NCI-H187 treated with DMSO at 0.1 percent for 48 hours (cell line): ENCODE measurements at places on chromosomes 5 and 9.
A peak's percentile ranks its signal among the peaks of the same experiment; 100 is the strongest.

DNA sequence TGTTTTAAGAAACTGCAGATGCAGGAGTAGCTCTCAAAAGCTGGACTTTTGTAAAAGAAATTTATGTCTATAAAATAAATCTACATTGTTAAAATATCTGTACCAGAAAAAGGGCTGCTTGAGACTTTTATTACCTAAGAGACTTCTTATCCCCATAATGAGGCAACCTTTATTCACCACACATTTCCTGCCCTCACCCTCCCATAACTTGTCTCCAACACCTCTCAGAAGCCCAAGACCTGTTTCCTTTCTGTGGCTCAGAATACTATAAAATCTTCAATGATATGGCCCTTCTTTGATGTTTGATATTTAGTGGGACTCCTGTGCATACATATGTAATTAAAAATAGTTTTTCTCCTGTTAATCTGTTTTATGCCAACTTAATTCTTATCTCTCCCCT is 141.5 kb upstream of the FER start:
- DNase-seq, result no peak

DNA sequence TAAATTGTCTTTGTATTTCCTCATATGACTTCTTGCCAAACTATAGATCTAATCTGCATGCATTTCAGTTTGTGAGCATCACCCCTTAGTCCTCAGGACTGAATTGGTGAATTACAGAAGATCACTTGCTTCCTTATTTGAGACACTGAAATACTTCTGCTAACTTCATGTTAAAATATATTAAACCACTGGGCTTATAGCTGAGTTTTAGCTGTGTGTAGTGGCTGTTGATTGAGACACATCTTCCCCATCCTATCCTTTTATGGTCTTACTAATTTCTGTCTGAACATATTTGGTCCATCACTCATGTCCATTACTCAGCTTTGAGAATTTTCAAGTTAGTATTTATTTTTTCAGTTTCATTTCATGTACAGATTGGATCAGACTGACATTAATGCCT is 295.9 kb downstream of the PSAT1 start:
- DNase-seq, result no peak

DNA sequence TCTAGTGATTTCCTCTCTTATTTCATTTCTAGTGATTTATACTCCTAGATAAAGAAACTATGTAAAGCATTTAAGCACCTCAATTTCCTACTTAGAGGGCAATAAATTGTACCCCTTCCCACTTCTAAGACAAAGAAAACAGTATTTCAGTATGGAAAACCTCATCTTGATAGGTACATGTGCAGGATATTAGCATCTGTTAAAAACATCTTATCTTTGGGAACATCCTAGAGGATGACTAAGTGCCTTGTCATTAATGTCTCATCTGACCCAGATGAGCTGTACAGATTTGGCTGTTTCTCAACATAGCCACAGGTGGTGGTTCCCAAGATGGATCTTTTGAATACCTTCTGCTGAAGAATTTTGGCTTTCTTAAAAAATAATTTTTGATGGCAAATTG is 5.7 kb downstream of the MEGF10 start:
- DNase-seq, result no peak

DNA sequence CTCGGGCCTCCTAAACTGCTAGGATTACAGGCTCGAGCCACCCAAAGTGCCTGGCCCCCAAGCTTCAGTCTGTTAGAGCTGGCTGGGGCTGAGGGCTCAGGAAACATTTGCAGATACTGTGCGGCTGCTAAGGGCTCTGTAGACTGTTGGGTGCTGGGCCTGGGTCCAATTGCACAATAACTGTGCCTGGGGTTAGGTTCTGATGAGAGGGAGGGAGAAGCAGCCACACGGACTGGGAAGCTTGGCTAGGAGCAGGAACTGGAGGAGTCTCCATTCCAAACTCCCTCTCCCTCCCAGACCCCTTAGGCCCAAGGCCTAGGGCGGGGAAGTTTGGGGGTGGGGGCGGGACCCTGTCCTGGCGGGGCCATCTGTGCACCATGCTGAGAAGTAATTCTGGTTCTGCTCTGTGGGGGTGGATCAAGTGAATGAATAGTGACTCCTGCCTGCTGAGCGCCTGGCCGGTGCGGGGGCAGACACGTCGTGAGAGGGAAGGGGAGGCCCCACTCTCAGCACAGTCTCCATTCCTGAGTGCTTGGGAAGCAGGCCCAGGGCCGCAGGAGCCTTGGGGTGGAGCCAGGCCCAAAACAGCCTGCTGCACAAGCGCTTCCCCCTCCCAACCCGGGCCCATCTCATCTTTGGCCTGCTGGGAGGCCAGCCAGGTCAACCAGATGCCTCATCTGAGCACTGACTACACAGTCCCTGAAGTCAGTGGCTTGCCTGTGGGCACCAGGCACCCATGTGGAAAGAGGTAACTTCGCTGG is 1.5 kb downstream of the ASS1 start:
- DNase-seq, result no peak

DNA sequence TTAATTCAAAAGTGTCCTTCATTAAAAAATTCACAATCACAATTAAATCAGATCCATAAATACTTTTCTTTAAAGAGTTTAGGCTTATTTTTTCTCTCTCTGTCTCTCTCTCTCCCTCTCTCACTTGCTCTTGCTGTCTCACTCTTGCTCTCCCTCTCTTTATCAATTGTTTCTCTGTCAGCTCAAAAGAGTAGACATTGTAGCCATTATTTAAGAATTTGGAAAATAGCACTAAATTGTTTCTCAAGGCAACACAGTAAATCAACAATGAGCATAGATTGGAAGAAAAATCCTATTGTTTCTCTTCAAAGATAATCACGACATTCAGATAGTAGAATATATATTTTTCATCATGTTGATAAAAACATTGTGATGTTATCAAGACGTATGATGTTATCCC is 1114.0 kb downstream of the PTPRD start:
- DNase-seq, result no peak

GRCh38 chr5:13934921-13935320 is 9.6 kb downstream of the DNAH5 start:
- no peak for DNase-seq

GRCh38 chr5:77871946-77872345 is 95.8 kb upstream of the TBCA start:
- no peak for DNase-seq

DNA sequence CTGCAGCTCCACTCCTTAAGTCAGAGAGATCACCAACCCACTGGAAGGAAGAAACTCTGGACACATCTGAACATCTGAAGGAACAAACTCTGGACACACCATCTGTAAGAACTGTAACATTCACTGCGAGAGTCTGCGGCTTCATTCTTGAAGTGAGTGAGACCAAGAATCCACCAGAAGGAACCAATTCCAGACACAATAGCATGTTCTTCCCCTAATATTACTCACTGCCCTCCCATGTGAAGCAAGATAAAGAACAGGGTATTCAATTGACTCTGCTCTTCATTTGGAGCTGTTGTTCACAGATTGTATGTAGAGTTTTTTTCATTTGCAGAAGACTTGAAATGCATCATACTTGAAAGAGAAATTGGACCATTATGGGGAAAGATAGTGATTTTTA is 10.8 kb downstream of the SAXO1 start:
- no peak for DNase-seq

DNA sequence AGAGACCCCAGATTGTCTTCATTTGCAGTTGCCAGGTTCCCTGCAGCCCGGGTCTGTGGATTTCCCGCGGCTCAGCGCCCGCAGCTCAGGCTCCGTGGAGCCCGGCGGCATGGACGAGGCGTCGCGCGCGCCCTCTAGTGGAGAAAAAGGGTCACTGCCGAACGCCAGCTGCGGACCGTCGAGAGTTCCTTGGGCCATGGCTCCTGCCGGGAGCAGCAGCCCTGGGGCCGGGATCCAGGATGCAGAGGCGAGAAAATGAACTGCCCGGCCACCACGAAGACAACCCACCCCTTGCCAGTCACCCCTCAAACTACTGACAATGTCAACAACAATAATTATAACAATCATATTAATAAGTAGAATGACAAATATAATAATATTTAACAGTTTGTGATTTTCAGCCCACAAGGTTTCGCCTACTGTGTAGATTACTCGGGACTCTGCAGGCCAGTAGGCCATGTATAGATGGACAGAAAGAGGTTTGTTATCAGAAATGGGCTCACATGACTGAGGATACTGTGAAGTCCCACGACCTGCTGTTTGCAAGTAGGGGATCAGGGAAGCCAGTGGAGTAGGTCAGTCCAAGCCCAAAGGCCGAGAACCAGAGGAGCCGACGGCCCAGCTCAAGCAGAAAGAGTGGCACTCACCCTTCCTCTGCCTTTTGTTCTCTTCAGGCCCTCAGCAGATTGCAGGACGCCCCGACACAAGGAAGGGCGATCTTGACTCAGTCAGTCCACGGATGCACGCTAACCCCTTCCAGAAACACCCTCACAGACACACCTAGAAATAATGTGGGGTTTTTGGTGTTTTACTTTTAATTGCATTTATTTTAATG is 43.1 kb downstream of the BOD1 start:
- DNase-seq, result no peak

- no peak for DNase-seq
Observed at GRCh38 chr5:127609957-127610356, 38.9 kb upstream of the CTXN3 start.

- no peak for DNase-seq
Observed at GRCh38 chr5:38796742-38797108, 49.1 kb upstream of the OSMR start.

DNA sequence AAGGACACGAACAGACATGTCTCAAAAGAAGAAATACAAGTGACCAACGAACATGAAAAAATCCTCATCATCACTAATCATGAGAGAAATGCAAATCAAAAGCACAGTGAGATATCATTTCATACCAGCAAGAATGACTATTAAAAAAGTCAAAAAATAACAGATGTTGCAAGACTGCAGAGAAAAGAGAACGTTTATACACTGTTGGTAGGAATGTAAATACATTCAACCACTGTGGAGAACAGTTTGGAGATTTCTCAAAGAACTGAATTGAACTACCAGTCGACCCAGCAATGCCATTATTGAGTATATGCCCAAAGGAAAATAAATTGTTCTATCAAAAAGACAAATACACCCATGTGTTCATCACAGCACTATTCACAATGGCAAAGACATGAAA is 45.7 kb downstream of the FXN start:
- DNase-seq, result no peak

GRCh38 chr9:117987945-117988344 is 283.7 kb downstream of the TLR4 start:
- no peak for DNase-seq

DNA sequence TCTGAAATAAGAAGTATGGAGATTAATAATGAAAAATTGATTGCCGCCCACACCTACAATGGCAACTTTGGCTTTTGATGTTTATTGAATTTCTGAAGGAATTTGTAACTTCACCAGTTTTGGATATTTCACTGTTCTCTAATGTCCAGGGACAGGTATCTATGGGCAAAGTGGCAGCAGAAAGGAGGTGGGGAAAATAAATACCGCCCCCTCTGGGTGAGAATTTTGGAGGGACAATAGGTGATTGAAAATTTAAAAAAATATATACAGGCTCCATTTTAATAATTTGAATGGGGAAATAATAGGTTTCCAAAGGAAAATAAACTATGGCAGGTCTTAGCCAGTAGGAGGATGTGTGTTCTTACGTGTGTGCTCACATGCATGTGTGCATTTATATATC is 1.3 kb downstream of the SCGB3A2 start:
- no peak for DNase-seq

GRCh38 chr5:136155078-136155477 is 22.4 kb downstream of the SMAD5 start:
- DNase-seq, result no peak

GRCh38 chr9:100598641-100599145 is 20.8 kb downstream of the CAVIN4 start:
- DNase-seq, result peak; percentile 53

GRCh38 chr5:42745426-42745825 is 11.2 kb upstream of the CCDC152 start:
- no peak for DNase-seq

- no peak for DNase-seq
Observed at GRCh38 chr5:178221282-178221681, 11.3 kb downstream of the PHYKPL start.

DNA sequence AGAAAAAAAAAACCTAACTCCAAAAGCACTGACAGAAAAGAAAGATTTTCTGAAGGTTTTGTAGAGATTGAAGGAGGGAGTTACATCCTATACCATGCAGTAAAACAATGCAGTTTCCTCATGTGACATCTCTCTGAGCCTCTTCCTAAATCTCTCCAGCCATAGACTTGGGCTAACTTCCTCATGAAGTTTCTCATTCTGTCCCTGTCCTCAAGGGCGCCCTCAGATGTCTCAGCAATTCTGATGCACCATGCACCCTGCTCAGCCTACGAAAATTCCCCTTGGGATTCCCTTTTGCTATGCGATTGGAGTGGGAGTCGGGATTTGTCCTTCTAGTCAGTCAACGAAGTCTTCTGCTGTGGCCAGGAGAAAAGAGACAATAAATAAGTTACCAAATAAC is 68.9 kb downstream of the FAT2 start:
- DNase-seq, result no peak

- DNase-seq, result no peak
Observed at GRCh38 chr5:139446956-139447779, 7.8 kb upstream of the DNAJC18 start.

GRCh38 chr5:14842117-14842516 is 29.5 kb downstream of the ANKH start:
- no peak for DNase-seq

DNA sequence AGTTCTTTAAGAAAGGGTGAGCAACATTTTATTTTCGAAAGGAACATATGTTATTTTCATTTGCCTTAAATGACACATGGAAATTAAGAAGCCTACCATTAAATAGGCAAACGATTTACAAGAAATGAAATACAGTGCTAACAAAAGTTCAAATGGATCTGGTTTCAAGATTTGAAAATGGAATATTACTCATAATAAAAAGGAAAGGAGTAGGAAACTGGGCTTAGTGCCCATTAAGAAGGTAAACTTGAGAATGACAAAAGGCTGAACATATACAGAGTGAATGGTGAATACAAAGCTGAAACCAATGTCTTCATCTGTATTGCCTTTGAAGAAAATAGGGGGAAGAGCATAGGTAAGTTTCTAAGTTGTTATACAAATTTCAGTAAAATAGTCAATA is 974.2 kb upstream of the C9orf72 start:
- DNase-seq, result no peak

DNA sequence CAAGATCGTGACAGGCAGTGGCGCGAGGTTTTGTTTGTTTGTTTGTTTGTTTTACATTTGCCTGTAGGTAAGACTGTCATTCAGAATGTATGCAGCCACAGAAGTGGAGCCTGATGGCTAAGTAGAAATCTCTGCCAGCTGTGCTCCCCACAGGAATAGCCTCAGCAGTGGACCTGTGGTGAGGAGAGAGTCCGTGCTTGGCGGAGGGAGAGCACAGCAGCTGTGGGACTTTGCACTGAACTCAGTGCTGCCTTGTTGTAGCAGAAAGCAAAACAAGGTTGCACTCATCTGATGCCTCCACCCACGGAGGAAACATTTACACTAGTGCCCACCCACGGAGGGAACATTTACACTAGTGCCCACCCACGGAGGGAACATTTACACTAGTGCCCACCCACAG is 4.4 kb upstream of the ZNF782 start:
- no peak for DNase-seq

- DNase-seq, result no peak
Observed at GRCh38 chr5:54736003-54736797, 218.6 kb downstream of the SNX18 start.

- no peak for DNase-seq
Observed at GRCh38 chr5:179860301-179860700, 1.7 kb upstream of the MRNIP start.

GRCh38 chr5:86824637-86825036 is 206.9 kb downstream of the COX7C start:
- no peak for DNase-seq
